AML-193 (cell line): ENCODE measurements at places on chromosomes 1 and 21.

DNA sequence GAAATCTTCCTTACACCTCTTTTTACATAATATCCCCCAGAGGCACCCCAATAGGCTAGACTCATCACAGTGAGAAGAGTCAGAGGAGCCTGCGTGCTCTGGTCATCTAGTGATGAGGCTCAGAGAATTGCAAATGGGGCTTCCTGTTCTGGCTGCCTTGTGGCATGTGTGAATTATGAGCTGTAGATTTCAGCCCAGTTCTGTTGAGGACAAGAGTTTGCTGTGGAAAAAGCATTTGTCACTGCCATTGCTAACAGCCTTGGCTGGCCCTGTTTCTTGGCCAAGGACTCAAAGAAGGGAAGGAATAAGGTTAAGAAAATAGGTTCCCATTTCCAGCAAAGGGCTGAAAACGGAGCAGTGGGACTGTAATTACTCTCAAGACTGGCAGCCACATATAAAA, 30.7 kb downstream of the MRAP start:
- no peak for DNase-seq

DNA sequence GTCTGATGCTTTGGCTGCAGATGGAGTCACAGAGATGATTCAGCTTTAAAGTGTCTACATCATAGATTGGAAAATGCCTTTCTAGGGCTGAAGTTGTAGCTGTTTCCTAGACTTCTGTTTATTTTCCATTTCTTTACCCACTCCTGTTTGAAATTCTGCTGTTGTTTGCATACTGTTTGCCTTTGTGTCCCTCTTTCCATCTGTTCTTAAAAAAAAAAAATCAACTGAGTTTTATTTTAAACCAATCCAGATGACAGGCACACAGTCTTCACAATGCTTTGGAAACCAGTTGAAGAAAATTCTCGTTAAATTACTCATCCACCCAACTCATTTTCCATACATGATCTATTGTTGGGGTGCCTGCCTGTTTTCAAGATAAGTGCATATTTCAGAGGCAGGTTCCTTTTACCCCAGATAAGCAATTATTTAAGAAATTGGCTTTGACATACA, 245.9 kb downstream of the DISC1 start:
- no peak for DNase-seq

- DNase-seq, result no peak
These were observed 486 bp upstream of the KCNA3 start for GRCh38 chr1:110675060-110675791.

GRCh38 chr1:19648689-19649088, 4.6 kb downstream of the NBL1 start:
- DNase-seq, result no peak

GRCh38 chr1:204447190-204447589, 35.6 kb upstream of the PPP1R15B start:
- no peak for DNase-seq

DNA sequence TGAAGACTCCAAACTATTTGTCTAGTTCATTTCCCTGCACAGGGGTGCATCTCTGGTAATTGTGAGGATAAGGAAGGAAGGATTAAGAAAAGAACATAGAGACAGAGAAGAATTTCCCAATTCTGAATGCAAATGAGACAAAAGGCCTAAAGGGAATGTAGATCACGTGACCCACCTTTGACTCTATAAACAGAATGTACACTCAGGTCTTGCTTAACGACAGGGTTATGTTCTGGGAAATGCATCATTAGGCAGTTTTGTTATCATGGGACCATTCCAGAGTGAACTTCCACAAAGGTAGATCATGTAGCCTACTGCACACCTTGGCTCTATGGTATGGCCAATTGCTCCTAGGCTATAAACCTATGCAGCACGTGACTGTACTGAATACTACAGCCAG, 252.3 kb upstream of the ZP4 start:
- no peak for DNase-seq

DNA sequence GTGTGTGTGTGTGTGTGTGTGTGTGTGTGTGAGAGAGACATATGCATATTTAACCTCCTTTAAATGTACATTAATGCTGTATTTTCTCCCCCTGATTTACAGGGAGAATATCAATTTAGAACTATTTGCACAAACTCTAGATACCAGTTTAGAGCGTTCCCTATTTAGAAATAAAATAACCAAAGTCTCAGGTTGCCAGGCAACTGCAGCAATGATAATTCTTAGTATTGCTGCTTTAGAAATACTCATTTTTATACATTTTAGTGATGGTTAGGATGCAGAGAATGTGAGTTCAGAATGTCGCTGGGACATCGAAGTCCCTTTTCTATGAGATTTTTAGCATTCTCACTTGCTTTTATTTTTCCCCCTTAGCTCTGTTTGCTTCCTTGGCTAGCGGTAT, 497.3 kb downstream of the KIF26B start:
- no peak for DNase-seq
